ENCODE measurements at places on chromosomes 5 and 9.

DNA sequence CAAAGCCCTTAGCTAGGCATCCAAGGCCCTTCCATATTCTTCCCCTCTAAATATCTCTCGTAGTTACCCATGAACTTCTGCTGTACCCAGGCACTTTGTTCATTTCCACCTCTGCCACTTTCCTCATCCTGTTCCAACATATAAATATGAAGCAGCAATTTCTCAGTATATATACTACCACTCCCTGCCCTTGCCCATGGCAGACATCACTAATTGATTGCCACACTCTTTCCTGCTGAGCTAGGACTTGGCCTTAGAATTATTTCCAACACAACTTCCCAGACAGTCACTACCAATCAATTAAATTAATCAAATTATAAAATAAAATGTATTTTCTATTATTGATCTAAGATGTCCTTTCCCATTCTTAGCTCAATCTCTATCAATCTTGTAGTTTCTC, 8.5 kb downstream of the INSYN2B start:
- no peak for DNase-seq

DNA sequence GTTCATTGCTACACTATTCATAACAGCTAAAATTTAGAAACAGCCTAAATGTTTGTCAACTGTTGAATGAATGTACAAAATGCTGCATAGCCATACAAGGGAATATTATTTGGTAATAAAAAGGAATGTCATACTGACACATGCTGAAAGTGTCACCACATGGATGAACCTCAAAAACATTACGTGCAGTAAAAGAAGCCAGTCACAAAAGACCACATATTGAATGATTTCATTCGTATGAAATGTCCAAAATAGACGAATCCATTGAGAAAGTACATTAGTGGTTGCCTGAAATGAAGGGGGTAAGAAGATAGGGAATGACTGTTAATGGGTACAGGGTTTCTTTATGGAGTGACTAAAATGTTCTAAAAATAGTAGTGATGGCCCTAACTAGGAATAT, 11.6 kb upstream of the ECM2 start:
- DNase-seq, result no peak

- DNase-seq, result no peak
These were observed 144.5 kb upstream of the FTMT start for GRCh38 chr5:121707178-121707577.

DNA sequence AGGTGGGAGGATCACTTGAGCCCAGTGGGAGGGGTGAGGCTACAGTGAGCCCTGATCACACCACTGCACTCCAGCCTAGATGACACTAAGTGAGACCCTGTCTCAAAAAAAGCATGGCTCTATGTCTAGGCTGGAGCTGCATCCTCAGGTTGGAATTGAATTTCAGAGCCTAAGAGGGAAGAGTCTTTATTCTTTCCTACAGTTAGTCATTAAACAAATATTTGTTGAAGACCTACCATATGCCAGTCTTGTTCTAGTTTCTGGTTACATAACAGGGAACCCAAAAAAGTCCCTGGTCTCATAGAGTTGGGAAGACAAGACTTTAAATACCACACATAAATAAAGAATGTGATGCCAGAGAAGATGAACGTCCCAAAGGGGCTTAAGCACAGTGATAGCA, 6.9 kb upstream of the GRPEL2 start:
- DNase-seq, result no peak

GRCh38 chr5:55151923-55152842, 7.8 kb upstream of the GPX8 start:
- no peak for DNase-seq

GRCh38 chr5:177496070-177496726, 1.2 kb downstream of the PDLIM7 start:
- DNase-seq, result no peak

GRCh38 chr9:1415146-1415545, 365.0 kb downstream of the DMRT2 start:
- no peak for DNase-seq

Data from stimulated activated CD4-positive, alpha-beta T cell treated with anti-CD3 and anti-CD28 coated beads, Interleukin-1b, Interleukin-23, amount 100 ng/mL, for 4 hours (primary cell).